Lung microvascular endothelial cell (primary cell): ENCODE measurements at places on chromosomes 12 and 14.
A peak's percentile ranks its signal among the peaks of the same experiment; 100 is the strongest.

DNA sequence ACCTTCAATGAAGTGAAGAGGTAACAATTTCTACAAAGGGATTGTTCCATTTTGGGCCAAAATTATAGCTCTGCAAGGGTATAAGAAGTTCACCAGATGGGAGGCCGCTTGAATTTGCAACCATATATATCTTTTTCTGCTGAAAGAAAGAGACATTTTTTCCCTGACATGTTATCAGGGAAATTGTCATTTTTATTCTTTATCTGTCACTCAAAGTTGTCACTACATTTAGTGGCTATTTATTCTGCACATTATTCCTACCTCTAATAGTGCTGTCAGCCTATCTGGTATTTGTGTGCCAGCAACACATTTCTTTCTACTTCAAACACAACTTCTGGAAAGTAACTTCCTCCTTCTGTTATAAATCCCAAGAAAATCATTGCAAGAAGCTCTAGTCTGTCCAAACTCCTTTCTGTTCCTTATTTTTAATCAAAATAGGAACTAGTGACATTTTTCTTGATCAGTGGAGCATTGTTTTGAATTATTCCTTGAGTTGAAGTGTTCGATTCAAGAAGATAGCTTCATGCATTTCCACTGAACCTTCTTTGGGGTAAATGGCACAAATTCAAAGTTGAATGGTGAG, 137.9 kb upstream of the ATP2B1 start:
- no peak for DNase-seq

DNA sequence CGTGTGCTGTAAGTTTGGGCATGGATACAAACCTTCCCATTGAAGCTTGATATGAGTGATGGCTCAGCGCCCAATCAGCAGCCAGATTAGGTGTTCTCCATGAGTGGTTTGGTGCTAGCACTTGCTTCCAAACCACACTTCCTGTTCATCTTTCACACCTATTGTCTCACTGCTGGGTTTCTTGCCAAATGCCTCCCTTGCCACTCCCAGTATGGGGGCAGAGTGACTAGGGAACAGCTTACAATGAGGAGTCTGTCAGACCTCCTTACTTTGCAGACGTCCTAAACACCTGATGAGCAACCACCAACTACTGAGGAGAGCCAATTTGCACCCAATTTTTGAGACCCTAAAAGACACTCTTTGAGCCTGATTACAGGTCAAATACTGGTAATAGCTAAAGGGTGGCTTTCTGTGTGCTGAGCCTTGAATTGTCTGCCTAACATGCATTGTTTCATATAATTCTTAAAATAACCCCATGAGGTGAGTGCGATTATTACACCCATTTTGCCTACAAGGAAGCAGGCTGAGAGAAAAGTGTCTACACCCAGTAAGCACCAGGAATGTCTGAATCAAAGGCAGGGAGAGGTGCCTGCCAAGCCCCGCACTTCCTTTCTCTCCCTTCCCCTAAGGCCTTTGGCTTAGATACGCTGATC, 48.4 kb upstream of the FOS start:
- peak; percentile 54 for DNase-seq

DNA sequence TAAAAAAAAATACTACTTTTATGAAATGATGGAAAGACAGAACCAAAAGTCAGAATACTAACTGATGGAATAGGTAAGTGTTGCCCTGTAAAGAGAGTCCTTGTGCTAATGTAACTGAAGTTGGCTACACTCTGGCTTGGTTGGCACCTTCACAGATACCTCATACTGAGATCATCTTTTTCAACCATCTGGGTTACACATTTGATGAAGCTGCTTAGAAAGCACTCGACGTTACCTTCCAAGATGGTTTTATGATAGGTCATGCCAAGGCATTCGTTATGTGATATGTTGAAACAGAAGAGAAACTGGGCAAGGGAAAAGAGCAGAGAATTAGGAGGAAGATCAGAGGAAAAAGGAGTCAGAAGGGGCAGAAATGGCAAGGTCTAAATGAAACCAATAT, 203.8 kb downstream of the ADAMTS20 start:
- no peak for DNase-seq

DNA sequence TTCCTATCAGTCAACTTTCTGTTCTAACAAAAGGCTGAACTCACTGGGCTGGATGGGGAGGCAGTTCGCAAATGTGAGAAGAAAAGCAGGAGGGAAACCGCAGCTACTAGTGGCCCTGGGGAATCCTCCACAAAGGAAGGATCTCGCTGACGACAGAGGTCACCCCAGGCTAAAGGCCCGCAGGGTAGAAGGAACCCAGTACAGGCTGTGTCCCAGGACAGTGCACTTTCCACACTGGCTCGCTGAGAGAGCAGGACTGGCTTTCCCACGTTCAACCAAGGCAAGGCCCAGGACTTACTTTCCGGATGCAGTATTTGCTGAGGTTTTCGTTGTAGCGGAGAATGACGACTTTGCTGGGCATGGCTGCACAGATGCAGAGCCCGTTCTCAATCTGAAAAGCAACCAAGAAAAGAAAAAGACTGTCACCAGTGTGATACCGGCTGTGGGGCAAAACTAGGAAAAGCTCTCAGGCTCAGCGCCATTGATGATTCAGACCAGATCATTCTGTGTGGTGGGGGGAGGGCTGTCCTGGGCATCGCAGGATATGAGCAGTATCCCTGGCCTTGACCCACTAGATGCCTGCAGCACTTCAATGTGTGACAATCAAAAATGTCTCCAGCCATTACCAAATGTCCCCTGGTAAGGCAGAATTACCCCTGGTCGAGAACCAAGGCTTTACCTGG, 36.3 kb downstream of the PRKAB1 start:
- DNase-seq = peak; percentile 78

- peak; percentile 19 for DNase-seq
Measured at GRCh38 chr12:56257491-56258067, 605 bp downstream of the ANKRD52 start.

DNA sequence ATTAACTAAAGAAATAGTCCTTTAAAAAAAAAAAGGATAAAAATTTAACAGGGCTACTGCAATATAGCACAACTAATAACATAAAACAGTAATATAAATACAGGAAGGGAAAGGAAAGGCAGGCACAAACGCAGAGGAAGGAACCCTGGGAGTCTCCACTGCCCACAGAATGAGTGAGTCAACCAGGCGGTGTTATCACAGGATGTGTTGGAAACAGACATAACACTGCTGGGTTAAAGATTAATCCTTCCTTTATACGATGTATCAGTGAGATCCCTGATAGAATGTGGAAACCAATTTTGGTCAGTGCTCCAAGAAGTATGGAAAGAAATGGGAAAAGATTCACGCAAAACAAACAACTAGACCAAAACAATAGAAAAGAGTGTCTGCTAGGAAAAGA, 47.9 kb downstream of the FGD6 start:
- peak; percentile 95 for DNase-seq

DNA sequence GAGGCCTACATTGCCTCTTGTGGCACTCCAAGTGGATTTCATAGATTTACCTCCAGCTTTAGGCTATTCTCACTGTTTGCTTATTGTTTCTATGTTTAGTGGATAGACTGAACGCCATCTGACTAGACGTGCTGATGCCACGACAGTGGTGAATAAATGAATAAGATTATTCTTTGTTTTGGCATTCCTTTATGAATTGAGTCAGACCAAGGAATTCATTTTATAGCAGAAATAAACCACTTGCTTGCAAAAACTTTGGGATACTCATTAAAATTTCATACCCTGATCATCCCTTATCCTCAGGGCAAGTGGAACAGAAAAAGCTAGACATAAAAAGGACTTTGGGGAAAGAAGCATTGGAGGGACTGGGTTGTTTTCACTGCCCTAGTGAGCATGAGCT, 71.7 kb upstream of the FERMT2 start:
- DNase-seq = no peak

DNA sequence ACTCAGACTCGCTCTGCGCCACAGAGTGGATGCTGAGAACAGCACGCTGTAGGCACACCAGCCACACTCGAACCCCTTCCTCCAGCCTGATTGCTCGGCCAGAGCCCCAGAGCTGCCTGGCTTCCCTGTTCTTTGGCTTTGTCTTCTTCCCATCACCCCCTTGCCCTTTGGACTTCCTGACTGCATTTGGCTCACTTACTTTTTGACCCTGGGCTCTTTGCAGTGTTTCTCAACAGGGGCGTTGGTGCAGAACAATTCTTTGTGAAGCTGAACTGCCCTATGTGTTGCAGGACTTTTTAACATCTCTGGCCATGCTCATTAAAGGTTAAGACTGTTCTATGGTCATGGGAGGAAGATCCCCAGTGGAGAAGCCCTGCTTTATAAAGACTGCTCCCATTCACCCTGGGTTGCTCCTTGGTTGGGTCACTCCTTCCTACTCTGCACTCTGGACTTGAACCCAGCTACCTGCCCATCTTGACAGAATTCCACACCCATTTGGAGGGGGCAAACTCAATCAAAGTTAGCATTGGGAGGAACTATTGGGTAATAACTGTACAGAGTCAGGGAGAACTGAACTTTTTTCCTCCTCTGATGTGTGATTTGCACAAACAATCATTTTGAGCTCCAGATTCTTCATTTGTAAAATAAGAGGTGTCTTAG, 127.7 kb upstream of the PLEKHG7 start:
- DNase-seq = no peak

DNA sequence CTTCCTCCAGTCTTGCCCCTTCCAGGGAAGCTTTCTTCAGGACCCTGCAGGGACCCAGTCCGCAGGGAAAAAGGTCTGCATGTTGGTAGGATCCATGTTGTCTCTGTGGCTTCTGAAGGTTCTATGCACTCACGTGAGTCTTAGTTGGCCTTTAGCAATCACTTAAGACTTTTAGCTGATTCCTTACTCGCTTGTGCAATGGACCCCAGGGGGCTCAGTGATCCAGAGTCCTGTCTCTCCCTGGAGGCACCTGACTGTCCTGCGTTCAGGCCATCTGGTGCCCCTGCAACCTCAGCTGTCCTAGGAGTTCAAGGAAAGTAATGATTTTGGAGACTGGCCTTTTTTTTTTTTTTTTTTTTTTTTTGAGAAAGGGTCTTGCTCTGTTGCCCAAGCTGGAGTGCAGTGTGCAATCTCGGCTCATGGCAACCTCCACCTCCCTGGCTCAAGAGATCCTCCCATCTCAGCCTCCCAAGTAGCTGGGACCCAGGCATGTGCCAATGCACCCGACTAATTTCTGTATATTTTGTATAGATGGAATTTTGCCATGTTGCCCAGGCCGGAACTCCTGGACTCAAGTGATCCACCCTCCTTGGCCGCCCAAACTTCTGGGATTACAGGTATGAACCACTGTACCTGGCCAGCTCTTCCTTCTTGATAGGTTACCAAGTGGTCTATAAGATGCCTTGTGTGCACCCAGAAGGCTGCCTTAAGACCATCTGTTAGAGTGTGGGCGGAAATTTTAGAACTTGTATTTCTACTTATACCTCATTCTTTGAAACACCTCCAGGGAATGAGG, 4.6 kb downstream of the IFI27L2 start:
- no peak for DNase-seq

DNA sequence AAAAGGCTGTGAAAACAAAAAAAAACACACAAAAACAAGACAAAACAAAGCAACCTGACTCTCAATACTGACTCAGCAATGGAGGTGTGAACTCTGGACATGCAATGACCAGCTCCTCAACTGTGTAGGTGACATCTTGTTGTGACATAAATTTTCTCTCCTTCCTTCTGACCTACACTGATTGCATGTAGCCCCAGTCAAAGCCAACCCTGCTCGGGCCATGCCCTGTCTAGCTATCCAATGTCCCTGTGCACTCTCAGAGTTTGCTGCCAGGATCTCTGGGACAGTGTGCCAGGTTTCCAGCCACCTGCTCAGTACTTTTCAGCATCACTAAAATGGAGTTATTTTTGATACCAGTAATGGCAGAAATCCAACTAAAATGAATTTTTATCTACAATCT, 18.9 kb upstream of the CRACR2A start:
- DNase-seq = peak; percentile 18

GRCh38 chr12:3241621-3242020, 164.4 kb downstream of the TSPAN9 start:
- no peak for DNase-seq

DNA sequence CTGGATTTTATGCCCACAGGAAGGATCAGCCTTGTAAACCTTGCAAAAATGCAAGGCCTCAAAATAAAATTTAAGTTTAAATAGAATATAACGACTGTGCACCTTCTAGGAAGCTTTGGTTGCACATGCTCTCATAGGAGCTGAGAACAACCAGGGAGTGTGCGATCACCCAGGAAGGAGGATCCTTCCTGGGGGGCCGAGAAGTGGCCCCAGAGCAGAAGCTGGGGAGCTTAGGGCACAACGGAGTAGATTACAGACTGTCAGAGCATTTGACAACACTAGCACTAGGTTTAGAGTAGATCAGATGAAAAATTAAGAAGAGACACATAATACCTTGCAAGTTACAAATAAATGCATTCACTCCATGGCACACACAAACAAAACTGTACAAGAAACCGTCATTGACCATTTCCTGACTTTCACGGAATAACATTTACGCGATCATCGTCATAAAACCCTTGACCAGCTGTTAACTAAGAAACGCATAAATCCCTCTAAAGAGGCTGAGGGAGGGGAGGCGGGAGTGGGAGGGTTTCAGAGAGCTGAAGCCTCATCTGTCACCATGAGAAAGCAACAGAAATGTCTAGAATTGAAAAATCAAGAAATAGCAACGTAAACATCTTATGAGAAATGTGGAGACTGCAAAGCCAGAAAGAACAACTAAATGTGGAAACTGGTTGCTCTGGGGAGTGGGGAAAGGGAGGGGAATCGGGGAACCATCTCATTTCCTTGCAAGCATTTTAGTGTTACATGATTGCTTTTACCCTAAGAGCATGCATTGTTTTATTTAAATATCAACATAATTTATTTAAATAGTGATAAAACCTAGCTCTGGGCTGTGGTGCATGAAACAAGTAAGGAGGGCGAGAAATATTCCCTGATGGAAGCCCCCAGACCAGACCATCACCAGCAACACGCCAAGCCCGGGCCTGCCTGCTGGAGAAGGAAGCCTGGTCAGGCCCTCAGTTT, 13.1 kb upstream of the CCDC85C start:
- no peak for DNase-seq

- no peak for DNase-seq
Measured at GRCh38 chr14:100844846-100845245, 18.9 kb downstream of the MEG3 start.

GRCh38 chr12:55641595-55641994, 4.9 kb downstream of the OR10P1 start:
- no peak for DNase-seq

DNA sequence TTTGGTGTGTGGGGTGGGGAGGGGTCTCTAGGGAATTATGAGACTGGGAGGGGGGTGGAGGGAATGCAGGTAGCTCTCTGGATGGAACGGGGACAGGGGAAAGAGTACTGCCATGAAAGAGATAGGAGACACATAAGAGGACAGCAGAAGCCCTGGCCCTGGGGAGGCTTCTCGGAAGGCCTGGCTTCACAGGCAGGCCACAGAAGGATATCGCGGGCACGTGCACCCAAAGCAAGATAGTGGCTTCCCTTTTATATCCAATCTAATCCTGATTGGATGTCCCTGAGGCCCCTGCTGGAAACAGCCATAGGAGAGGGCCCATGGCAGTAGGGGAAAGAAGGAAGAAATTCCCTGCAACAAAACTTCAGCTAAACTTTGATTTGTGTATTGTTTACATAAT, 113.5 kb downstream of the GCH1 start:
- no peak for DNase-seq

- DNase-seq = no peak
Measured at GRCh38 chr14:98682726-98683125, 589.3 kb downstream of the BCL11B start.
